Stimulated activated effector memory CD8-positive, alpha-beta T cell treated with anti-CD3 and anti-CD28 coated beads, Interleukin-12 subunit alpha, Interleukin-12 subunit beta, amount 100 ng/mL, for 72 hours (primary cell): ENCODE measurements at places on chromosomes 7 and 10.

GRCh38 chr10:62050893-62051433 is 149.5 kb downstream of the ARID5B start:
- DNase-seq: peak; percentile 55

DNA sequence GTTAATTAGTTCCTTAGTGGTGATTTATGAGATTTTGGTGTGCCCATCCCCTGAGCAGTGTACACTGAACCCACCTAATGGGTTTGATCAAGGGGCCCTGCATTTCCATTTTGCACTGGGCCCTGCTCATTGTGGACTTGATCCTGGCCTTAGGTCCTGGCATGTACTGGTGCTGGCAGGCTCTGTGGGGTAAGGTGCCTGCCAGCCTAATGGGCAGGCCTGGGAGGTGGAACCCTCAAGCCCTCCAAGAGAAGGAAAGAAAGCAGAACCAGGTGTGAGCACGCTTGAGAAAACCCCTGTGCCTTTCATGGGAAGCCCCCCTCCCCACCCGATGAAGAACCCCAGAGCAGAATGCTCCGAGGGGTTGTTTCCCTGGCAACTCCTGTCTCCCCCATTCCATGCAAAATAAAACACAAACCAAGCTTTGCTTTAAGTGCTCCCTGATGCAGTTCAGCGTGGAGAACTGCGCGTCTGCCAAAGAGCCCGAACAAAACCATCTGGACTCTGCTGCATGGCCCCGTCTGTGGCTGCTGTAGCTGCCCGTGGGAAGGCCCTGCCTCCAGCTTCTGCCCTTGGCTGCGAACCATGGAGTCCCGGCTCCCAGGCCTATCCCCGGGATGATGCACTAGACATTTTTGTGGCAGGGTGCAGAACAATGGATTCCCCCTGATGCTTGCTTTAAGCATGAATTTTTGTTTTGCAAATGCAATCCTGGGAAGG is 123.3 kb downstream of the PRPF18 start:
- DNase-seq: no peak

DNA sequence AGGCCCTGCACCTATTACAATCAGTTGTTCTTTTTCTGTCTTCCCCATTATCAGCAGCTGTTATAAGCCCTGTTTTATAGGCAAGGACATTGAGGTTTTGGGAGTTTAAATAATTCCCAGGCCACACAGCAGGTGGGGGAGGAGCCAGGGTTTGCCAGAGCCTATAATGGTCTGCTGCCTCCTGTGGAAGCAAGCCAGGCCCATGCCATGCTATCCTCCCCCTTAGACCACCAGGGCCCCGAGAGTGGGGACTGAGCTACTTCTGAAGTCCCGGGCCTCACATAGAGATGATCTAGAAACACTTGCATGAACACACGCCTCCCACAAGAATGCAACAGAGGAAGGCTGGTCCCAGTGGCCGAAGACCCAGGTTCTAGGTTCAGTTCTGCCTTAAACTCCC is 141.7 kb downstream of the SH3PXD2A start:
- DNase-seq: no peak

DNA sequence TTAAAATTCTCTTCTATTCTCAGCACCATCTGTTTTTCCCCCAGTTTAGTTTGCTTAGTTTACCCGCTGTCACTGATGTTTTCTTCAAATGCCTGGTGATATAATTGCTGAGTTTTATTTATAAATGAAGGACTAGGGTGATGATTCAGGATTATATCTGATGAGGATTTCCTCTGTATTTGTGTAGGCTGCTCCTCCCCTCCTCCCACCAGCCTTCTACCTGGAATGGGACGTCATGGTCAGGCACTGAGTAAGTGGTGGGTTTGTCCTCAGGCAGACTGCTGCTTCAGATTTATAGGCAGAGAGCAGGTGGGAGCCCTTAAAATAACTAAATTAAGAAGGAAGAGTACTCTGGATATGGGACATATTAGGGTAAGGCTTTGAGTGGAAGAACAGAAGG is 35.8 kb downstream of the PALS2 start:
- DNase-seq: no peak

DNA sequence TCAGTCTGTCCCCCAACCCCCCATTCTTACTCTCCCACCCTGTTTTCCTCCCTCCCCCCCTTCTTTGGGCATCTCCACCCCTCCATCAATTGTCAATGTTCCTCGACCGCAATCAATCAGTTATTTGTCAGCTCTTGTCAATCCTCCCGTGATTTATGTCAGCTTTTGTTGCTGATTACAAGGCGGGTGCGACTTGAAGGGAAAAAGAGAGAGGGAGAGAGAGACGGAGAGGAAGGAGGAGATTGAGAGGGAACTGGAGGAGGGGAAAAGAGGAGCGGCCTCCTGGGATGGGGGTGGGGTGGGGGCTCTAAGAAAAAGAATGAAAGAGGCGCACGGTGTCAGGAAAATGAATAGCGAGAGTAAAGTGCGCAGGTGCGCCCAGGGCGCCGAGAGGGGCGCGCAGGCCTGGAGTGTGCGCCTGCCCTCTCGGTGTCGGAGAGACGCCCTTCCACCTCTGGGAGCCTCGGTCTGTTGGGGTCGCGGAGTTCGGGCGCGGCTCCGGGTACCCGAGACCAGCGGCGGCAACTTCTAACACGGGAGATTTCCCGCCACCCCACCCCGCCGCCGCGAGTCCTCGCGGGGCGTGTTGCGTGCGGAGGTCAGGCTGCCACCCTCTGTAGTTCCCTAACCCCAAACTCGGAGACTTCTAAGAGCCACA is 1.1 kb upstream of the ZNF503 start:
- no peak for DNase-seq

DNA sequence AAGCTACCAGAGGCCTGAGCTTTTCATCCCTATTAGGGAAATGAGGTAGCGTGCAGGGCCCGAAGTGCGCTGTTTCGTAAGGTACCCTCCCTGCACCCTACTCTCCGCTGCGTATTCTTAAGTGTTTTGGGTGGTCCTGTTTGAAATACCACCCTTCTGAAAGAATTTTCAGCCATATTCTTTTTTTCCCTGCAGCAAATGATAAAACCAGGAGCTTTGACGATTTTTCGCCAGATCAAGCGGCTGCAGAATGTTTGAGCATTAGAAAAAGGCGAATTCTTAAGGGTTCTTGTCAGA is 1.2 kb downstream of the RSBN1L start:
- DNase-seq: no peak

- DNase-seq: no peak
Observed at GRCh38 chr10:10967029-10967428, 50.6 kb upstream of the CELF2 start.

GRCh38 chr7:100574362-100575205 is 884 bp upstream of the SAP25 start:
- no peak for DNase-seq

GRCh38 chr10:89032141-89032891 is 41.7 kb downstream of the FAS start:
- DNase-seq: peak; percentile 69

DNA sequence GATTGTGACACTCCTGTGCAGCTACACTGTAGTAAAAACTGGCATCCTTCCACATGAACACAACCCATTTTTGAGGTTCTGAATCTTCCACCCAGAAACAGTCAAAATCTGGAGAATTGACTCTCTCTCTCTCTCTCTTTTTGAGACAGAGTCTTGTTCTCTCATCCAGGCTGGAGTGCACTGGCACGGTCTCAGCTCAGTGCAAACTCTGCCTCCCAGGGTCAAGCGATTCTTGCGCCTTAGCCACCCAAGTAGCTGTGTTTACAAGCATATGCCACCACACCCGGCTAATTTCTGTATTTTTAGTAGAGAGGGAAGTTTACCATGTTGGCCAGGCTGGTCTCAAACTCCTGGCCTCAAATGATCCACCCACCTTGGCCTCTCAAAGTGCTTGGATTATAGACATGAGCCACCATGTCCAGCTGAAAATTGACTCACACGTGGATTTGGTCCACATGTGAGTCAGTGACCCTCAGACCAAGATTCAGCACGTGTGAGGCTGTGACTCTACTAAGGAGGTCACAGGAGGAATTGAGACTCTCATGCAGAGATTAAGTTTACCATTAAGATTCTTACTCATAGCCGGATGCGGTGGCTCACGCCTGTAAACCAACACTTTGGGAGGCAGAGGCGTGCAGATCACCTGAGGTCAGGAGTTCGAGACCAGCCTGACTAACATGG is 12.1 kb upstream of the ZNF107 start:
- DNase-seq: no peak

GRCh38 chr7:103689255-103689654 is 243.2 kb upstream of the SLC26A5 start:
- no peak for DNase-seq

GRCh38 chr7:1526271-1526754 is 4.2 kb upstream of the MAFK start:
- DNase-seq: no peak

DNA sequence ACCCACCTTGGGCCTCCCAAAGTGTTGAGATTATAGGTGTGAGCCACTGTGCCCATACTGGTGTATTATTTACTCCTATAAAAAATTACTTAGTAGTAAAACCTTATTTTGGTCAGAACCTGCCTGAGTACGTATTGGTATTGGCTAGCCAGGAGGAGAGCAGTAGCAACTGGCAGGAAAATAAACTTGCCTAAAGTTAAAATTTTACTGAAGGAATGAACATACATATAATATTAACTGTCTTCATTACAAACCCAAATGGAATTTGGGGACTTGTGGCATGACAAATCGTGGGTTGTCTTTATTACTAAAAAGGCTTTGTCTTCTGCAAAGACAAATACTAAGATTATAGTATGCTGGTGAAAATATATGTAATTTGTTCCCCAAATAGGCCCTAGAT is 8.4 kb downstream of the RAB18 start:
- DNase-seq: no peak

- no peak for DNase-seq
Observed at GRCh38 chr10:98100476-98100875, 34.0 kb upstream of the R3HCC1L start.

GRCh38 chr10:29839826-29840515 is 205.2 kb upstream of the SVIL start:
- no peak for DNase-seq

GRCh38 chr10:93166134-93166533 is 92.4 kb downstream of the CYP26A1 start:
- no peak for DNase-seq

DNA sequence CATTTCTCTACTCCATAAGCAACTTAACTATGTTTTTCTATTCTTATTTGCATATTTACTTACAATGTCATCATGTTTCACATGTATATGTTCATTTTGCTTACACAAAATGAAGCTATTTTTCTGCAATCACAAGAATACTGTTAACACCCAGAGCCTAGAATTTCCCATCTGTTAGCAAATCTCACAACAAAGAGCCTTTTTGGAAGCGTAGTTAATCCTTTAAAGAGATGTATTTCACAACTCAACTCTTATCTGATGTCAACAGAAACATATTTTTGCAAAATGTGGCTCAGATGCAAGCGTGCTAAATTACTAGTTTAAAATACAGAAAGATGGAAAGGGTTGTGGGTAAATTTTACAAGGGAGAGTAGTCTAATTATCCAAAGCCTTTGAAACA is 110.6 kb upstream of the COL1A2 start:
- no peak for DNase-seq

- no peak for DNase-seq
Observed at GRCh38 chr10:12287772-12288171, 61.6 kb upstream of the CAMK1D start.

- DNase-seq: no peak
Observed at GRCh38 chr10:52213321-52213752, 100.7 kb upstream of the DKK1 start.

GRCh38 chr10:127313996-127314700 is 117.8 kb upstream of the INSYN2A start:
- DNase-seq: no peak

- no peak for DNase-seq
Observed at GRCh38 chr7:73721377-73721817, 1.9 kb upstream of the STX1A start.

- peak; percentile 69 for DNase-seq
Observed at GRCh38 chr10:101782811-101783735, at the start of gene NPM3. NPM3 (minus strand) TSS chr10:101783446; CDS start chr10:101783390, 56 bp downstream.

DNA sequence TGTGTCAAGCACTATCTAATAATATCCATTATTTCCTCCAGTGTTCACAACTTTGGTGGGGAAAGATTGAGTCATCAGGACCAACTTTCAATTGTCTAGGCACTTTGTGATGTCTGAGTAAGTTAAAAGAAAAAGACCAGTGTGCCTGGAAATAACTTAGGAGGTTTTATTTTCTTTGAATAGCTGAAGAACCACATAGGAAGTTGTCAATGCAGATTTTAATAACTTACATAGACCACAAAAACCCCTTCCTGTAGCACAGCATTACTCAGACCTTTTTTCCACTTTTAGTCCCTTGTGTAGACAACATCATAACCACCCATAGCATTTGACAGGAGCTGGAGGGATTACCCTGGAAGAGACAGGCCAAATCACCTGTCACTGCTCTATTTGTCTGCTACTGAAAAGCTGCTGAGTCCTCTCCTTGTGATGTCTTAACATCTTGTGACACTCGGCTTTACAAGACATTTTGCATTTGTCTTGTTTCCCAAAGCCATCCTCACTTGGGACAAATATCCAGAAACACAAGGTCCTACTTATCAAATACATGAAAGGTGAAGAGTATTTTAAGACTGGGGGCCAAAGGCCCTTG is 241.5 kb upstream of the PTER start:
- peak; percentile 52 for DNase-seq

DNA sequence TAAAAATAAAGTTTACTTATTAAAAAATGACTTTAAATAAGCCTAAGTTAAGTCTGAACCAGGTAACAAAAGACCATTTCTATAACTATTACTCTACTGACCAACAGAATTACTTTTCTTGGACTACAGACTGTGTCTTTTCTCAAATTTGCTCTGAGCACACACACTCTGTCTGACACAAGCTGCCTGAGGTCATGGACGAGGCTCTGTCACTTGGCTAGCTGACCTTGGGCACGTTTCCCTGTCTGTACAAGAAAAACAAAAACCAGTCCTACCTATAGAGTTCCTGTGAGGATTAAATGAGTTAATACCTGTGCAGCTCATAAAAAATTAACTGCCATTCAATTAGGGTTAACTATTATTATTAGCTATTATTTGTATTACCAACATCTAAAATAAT is 22.9 kb downstream of the ATE1 start:
- DNase-seq: peak; percentile 28

- peak; percentile 75 for DNase-seq
Observed at GRCh38 chr7:1940402-1940786, 270.3 kb downstream of the ELFN1 start.

DNA sequence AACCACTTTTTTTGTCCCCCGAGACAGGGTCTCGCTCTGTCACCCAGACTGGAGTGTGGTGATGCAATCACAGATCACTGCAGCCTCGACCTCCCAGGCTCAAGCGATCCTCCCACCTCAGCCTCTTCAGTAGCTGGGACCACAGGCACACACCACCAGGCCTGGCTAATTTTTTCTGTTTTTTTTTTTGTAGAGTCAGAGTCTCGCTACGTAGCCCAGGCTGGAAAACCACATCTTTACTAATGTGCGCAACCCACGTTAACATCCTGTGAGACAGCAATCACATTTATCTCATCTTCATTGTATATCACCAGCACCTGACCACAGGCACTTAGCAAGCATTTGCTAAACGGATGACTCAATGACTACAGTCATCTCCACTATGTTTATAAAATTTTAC is 77.8 kb upstream of the ATP6V0A4 start:
- DNase-seq: peak; percentile 79

DNA sequence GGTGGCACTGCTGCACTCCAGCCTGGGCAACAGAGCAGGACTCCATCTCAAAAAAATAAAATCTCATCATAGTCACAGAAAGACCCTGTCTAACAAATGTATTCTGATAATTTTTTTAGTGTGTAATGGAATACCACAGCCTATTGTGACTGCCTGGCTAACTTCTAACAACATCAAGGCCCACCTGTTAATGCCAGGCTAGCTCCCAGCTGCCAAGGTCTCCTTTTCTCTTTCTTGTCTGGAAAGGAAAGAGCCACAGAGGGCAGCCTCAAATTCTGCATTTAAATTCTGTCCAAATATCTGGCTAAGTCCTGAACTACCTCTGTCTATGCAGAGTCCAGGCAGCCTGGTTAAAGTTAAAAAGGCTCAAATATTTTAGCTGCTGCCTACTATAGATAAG is 700.9 kb downstream of the MAGI2 start:
- DNase-seq: no peak
